Hematopoietic multipotent progenitor cell treated with erythropoietin and hydrocortisone succinate and interleukin-3 and kit ligand, for 6 days (in vitro differentiated cells): ENCODE measurements at places on chromosomes 3 and 15.

DNA sequence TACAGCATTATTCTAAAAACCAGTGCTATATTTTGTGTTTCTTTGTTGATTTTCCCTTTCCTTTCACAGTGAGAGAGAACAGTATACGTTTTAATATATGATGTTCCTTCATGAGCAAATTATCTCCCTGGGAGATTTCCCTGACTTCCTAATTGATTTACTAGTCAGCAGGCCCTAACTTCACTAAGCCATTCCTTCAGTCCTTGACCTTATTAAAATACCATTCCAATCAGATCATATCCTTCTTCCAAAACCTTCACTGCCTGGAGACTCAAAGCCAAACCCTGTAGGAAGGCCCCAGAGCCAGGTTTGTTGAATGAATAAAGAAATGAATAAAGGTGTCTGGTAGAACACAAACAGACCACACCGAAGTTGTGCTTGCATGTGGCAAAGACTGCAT is 43.8 kb upstream of the ARHGEF3 start:
- no peak for DNase-seq

DNA sequence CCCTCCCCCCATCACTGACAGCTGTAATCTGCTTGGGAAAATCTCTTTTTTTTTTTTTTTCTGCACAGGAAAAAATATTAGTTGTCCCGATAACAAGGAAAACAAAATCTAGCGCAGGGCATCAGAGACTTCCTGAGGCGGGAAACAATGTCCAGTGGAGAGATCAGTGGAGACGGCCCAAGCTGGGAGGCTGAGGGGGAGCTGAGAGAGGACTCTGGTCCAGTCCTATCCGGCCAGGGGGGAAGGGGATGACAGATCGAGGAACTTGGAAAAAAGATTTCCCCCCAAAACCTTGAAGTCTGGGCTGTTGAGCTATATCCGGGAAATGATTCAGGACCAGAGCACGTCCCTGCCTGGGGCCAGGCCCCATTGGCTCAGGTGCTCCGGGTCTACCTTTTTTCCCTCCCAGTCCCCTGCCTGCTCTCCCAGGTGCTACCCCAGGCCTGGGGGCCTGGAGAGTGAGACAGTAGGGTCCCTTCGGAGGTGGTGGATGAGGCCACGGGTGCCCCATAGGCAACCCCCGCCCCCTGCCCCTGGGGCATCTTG is 14.0 kb upstream of the DLL4 start:
- DNase-seq, result no peak

GRCh38 chr15:100310513-100311153 is 31.1 kb downstream of the ADAMTS17 start:
- no peak for DNase-seq

GRCh38 chr3:118511402-118511801 is 523.2 kb downstream of the IGSF11 start:
- DNase-seq, result no peak

- no peak for DNase-seq
Observed at GRCh38 chr3:141708367-141708766, 29.7 kb upstream of the RNF7 start.

- peak; percentile 79 for DNase-seq
Observed at GRCh38 chr3:129606636-129607390, at the start of gene PLXND1. PLXND1 (minus strand) TSS chr3:129606676; CDS start chr3:129606639, 37 bp downstream.

GRCh38 chr15:76983590-76984375 is 11.1 kb upstream of the PSTPIP1 start:
- peak; percentile 35 for DNase-seq
